Amniotic stem cell (primary cell): ENCODE measurements at places on chromosomes 13 and 19.

- DNase-seq, result no peak
Measured at GRCh38 chr19:14404312-14404711, 14.8 kb downstream of the DDX39A start.

- no peak for DNase-seq
Measured at GRCh38 chr13:110605132-110605531, 10.2 kb upstream of the NAXD start.

DNA sequence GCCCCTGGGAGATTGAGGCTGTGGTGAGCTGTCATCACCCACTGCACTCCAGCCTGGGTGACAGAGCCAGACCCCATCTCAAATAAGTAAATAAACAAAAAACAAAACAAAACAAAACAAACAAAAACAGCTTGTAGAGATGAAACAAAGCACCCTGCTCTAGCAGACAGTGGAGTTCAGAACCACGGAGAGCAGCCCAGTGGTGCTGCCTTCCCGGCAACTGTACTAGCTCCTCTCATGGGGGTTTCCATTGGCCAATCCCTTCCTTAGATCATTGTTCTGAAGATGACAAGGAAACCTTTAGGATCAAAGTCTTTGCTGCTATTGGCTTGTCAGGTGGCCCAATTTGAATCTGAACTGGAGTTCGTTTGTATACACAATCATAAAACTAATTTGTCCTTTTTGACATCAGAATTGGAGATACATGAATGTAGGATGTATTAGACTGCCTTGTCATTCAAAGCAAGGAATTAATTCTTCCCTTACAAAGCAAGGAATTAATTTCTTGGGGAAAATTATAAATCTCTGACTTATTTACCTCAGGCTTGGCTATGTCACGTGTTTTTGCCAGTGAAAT lies 19.7 kb upstream of the SYCN start:
- no peak for DNase-seq

- no peak for DNase-seq
Measured at GRCh38 chr19:2044709-2045500, 6.1 kb downstream of the MKNK2 start.

DNA sequence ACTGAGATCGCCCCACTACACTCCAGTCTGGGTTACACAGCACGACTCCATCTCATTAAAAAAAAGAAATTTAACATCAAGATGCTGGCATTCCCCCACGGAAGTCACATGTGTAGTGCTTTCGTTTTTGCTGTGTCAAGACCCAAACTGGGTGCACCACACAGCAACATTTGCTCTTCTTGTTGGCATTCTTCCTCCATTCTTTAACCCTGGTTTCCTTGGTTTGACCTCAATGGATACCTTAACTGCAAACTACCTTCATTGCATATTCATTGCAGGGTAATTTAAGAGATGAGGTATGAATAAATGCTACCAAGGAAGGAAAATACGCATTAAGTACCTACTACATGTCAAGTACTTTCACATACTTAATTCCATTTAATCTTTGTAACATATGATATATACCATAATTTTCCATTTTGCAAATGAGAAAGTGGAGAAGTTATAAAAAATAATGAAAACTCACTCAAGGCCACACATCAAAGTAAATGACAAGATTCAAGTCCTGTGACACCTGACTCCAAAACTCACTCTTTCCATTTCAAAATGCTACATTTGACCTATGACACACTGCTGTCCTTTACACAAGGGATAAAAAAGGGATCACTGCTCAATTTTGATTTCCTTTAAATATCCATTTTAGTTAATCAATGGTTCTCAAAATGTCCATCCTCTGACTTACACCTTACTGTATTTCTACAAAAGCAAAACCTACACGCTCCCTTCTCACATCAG lies 59.2 kb downstream of the STK24 start:
- no peak for DNase-seq

- DNase-seq, result peak; percentile 87
Measured at GRCh38 chr13:73870970-73871935, 263.0 kb downstream of the KLF12 start.

GRCh38 chr13:98103531-98103930 lies 39.4 kb upstream of the FARP1 start:
- DNase-seq, result no peak
